ENCODE measurements at places on chromosomes 11 and 22.

- DNase-seq: no peak
These were observed 2.5 kb upstream of the SORL1 start for GRCh38 chr11:121449626-121450025.

DNA sequence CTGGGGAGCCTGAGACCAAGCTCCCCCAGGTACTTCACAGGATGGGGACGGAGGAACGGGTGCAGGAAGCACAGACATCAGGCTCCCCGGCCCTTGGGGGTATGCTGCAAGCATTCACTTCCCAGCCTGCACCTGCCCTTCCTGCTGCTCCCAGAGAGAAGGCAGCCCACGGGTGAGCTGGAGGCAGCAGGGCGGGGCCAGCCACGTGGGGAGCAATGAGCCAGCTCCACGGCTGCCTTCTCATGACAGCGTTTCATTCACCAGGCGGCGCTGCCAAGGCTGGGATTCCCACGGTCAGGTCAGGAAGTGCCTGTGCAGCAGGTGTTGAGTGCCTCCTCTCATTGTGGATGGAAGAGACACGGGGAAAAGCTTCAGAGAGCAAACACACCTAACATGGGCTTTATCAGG lies 14.5 kb upstream of the PHLDA2 start:
- no peak for DNase-seq

DNA sequence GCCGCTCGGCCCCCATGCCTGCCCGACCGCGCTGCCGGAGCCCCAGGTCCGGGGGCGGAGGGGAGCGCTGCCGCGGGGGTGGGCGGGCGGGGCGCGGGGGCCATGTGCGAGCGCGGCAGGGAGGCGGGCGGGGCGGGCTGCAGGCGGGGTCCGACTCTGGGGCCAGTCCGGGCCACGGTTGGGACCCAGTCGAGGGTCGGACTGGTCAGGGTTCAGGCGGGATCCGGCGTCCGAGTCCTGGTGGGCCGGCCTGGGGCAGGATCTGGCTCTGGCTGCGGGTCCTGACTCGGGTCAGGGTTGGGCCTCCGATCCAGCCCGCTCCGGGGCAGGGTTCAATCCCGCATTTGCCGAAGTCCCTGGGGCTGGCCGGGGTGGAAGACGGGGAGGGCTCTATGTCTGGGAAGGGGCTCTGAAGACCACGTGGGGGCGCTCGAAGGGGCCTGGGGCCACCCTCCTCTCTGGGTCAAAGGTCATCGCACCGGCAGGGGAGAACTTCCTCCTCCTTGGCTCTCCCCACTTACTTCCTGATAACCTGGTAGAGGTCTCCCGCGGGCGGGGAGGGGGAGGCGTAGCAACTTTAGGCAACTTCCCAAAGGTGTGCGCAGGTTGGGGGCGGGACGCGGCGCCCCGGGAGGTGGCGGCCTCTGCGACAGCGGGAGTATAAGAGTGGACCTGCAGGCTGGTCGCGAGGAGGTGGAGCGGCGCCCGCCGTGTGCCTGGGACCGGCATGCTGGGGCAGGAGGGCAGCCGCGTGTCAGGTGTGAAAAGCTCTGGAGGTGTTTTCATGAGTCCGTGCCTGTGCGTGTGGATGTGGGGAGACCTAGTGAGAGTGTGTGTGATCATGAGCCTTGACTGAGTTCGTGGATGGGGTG lies 603 bp downstream of the ESRRA start:
- peak; percentile 87 for DNase-seq

DNA sequence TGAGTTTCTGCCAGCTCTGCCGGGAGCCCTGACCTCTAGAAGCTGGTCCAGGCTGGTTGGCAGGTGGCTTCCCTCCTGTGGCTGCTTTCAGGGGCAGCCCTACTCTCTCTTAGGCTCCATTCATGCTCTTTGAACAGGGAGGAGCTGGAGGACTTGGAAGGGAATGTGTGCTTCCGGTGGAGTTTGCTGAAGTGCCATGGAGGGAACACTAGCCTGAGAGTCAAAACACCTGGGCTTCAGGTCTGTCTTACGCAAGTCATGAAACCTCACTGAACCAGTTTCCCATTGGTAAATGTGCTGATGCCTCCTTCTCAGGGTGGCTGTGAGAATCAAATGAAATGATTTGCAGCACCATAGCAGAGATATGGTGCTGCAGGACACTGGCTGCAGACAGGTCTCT lies 224.5 kb downstream of the KIRREL3 start:
- no peak for DNase-seq

- DNase-seq: no peak
These were observed 7.6 kb downstream of the MAML2 start for GRCh38 chr11:96335388-96335787.

DNA sequence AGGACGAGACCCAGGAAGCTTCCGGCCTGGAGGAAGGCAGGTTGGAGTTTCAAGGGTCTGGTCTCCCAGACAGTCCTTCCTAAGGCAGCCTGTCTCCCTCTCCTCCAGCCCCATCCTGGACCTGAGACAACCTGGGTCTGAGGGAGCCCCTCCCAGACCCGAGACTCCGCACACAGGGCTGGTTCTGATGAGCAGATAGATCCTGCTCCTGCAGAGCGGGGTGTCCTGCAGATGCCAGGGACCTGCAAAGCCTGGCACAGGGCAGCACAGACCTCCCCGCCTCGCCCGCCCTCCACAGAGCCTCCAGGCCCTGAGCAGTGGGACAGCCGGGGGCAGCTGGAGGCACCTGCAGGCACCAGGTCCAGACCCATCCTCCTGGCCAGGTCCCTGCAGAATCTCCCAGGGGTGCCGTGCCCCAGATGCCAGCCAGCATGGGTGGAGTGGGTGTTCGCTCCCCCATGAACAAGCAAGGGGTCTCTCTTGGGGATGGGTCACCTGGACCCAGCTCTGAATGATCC lies 7.8 kb downstream of the PIM3 start:
- peak; percentile 82 for DNase-seq

DNA sequence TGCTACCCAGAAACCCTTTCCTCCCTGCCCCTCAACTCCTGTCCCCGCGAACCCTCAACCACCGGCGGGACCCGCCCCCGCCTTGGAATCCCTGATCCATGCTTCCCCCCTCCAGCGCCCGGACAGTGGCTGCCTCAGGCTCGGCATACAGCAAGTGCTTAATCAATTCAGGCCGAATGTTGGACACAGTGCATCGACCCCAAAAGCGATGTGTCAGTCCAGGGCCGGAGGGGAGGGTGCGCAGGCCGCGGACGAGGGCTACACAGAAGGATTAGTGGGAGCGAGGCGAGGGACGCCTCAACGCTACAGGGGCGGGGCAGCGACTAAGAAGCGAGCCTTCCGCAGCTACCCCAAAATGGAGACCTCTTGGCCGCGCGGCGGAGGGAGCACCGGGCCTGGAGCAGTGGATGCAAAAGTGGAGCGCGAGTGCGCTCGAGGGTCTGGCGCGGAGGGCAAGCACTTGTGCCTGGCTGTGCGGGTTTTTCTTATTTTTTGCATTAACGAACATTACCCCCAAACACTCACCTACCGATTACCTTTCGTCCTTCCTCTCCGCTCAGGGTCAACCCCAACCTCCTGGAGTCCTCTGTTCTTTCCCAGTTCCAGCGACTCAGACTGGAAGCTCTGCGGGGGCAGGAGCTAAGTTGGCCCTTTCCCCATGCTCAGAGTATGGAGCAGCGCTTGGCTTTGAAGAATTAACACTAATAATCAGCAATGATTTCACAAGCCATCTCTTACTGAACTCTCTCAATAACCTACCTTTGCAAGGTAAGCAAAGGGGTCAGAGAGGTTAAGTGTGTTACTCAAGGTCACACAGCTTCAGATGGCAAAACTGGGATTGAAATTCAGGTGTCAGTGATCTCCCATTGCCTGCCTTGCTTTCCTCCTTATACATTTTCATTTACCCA lies 30.0 kb upstream of the WNT11 start:
- no peak for DNase-seq

GRCh38 chr11:85724748-85725465 lies 38.9 kb upstream of the CCDC89 start:
- no peak for DNase-seq

- DNase-seq: no peak
These were observed 19.4 kb upstream of the TSKU start for GRCh38 chr11:76763573-76764346.

- no peak for DNase-seq
These were observed 44.6 kb upstream of the SORL1-AS1 start for GRCh38 chr11:121497176-121497998.

DNA sequence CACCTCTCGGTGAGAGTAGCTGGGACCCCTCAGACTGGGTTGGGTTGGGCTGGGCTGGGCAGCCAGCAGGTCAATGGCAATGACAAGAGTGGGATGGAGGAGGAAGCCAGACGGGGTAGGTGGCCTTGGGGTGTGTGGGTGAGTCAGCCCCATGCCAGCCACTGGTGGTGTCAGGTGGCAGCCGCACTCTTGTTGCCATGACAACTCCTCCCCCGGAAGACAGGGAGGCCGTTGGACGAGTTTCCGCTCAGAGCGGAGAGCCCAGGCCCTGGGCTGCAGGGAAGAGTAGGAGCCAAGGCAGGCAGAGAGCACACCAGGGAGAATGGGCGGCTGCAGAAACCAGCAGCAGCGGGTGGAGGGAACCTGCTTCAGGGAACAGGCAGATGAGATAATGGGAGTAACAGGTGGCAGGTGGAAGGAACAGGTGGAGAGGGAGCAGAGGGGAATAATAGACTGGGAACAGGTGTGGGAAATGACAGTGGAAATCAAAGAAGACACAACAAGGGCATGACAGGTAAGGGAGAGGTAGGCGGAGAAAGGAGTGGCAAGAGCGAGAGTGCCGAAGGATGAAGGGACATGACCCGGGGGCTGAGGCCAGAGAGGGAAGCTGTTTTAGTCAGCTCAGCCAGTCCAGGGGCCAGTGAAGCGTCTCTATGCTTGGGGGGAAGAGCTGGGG lies 8.7 kb downstream of the SPTBN2 start:
- DNase-seq: peak; percentile 83

GRCh38 chr11:112632866-112633505 lies 328.2 kb upstream of the NCAM1 start:
- no peak for DNase-seq

GRCh38 chr11:128328955-128329551 lies 258.3 kb downstream of the ETS1 start:
- DNase-seq: no peak

DNA sequence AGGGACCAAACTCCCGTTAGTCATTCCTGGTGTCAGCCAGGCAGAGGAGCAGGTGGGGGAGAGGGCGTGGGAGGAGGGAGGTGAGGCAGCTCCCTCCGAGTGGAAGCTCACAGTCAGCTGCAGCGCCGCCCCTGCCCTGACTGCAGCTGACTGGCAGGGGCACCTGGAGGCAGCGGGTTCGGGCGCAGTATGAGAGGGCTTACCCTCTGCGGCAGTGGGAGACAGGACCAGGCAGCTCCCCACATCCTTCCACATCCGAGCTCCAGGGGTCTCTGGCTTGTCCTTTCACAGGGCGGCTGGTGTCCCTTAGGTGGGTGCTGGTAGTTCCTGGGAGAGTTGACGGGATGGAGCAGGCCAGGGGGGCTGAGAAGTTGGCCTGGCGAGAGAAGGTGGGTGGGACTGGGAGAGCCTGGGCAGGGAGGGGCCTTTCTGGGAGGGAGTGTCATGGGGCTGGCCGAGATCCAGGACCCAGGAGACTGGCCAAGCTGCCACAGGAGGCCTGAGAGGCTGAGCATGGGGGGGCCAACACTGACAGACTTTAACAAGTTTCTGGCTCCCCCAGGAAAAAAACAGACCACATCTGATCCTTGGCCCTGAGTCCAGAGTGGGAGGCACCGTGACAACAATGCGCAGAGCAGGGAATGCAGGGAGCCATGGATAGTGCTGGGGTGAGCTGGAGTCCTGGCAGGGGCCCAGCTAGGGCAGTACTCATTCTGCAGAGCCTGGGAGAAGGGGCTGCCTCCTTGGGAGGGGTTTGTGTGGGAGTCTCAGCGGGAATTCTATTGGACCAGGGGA lies 4.9 kb downstream of the ADORA2A start:
- peak; percentile 61 for DNase-seq

- DNase-seq: no peak
These were observed 3.6 kb downstream of the FAT3 start for GRCh38 chr11:92227959-92228935.

DNA sequence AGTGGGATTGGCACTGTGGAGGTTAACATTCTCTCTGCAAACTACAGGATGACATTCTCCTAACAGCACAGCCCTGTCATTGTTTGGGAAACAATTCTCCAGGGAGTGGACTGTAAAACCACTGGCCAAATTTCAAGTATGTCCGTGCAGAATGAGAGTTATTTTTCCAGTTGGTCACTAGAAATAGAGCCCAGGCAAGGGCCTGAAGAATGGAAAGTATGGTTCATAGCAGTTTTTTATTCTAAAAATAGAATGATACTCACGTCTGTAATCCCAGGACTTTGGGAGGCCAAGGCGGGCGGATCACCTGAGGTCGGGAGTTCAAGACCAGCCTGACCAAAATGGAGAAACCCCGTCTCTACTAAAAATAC lies 39.0 kb upstream of the CD44 start:
- DNase-seq: no peak

DNA sequence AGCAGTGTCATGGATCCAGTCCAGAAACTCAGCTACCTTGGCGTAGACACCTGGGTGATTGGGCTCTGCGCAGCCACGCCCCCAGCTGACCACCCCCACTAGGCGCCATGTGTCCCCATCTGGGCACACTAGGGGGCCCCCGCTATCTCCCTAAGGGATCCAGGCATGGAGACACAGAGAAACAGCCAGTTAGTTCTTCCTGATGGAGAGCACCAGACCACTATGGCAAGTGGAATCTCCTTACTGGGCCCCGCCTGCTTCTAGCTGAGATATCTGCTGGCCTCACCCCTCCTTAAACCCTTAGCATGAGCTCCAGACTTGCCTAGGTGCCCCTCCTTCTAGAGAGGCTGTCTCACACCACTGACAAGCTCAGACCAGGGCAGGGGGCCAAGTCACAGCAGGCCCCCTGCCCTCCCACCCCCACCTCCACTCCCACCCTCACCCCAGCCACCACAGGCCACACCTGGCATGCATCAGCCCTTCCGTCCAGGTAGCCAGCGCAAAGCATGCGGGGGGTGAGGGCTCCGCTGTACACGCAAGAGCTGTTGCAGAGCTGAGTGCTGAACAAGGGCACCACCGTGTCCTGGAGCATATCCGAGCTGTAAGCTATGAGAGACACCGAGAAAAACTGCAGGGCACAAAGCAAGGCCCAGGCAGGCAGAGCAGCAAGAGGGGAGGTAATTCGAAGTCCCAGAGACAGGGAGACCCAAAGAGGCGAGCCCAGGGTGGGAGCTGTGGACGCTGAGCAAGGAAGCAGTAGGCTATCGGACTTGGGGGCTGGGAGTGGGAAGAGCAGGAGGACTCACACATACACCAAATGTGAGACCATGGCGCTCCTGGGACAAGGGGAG lies 16.1 kb downstream of the TMPRSS5 start:
- no peak for DNase-seq

DNA sequence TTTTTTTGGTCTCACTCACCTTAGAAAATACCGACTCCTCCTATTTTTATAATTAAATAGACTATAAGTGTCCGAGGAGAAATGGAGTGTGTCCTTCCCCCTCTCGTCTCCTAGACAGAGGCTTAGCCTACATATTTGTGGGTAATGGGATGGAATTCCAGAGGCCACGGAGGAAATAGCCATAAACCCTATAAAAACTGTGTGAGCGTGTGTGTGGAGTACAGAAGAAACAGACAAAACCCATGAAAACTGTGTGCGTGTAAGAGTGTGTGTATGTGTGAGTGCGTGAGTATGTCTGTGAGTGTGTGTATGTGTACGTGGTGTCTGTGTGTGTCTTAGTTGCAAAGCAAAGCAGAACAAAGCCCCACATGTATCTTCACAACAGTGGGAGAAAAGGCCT lies 883.5 kb downstream of the OPCML start:
- no peak for DNase-seq

Measured in pancreas (tissue), 10 donors.